ENCODE measurements at places on chromosomes 11 and 22.

DNA sequence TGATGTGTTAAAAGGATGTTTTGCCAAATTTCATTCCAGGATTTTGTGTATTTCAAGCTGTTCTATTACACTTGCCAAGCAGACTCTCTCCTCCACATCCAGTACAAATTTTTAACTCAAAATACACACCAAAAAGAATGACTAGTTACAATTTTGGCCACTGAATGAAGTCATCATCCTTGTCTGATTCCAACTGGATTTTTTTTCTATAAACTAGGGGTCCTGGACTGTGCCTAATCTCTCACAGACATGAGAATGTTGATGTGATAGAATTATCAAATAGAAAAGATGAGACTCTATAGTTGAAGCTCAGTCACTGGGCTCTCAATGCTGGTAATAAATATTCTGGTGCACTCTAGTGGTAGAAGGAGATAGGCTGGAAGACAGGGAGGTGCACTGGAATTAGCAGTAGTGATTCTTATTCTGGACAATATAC lies 85.8 kb downstream of the FANCF start:
- DNase-seq, result peak; percentile 52

DNA sequence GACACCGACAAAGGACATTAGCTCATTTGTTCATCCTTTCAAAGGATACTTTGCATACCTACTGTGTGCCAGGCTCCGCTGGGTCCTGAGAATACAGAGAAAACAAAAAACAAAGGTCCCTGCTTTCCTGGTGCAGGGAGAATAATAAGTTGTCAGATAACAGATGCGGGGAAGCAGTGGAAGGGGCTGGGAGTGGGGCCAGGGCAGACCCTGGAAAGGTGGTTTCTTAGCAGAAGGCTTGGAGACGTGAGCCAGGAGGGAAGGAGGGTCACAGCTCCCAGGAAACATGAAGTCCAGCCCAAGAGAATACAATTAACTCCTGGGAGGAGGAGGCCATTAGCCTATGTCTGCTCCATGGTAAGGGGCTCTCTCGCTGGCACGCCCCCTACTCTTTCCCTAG lies 9.8 kb upstream of the ANO1 start:
- no peak for DNase-seq

GRCh38 chr11:132734217-132734616 lies 798.1 kb downstream of the OPCML start:
- no peak for DNase-seq

DNA sequence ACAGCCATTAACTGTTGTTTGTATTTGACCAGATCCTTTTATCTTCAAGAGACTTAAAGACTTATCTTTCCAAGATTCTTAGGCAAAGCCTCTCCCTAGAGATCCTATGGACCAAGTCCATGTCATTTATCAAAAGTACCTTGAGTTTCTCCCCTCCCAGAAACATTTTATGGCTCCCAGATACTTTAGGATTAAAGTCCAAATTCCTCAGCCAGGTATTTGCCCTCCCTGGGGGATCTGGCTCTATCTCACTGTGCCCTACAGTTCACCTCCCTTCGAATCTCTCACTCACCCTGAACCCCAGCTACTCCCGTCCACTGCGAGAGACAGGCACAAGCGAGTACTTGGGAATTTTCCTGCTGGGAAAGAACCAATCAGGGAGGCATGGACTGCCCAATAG lies 11.9 kb downstream of the MS4A8 start:
- no peak for DNase-seq

- no peak for DNase-seq
Measured at GRCh38 chr22:25845985-25846745, 104.2 kb downstream of the MYO18B start.

GRCh38 chr11:74784726-74785125 lies 36.1 kb downstream of the RNF169 start:
- DNase-seq, result no peak

- no peak for DNase-seq
Measured at GRCh38 chr22:26404851-26405421, 24.1 kb upstream of the ASPHD2 start.

DNA sequence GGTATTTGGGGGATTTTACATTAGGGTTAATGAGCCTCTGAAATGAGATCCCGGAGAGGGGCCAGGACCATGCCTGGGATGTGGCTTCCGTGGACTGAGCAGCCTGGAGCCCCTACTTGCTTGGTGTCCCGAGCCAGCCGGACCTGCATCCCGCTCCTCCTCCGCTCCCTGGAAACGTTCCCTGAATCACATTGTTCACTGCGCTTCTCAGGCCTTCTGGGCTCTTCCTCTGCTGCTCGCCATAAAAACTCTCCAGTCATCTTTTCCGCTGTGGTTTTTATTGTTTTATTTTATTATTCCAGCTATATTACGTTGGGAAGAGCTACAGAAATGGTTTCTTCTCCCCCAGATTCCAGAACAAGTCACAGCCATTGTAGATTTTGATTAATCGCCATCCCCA lies 13.3 kb upstream of the KCNQ1OT1 start:
- DNase-seq, result no peak

- no peak for DNase-seq
Measured at GRCh38 chr11:97356144-97356543, 966.3 kb downstream of the JRKL start.

- no peak for DNase-seq
Measured at GRCh38 chr11:15870911-15871310, 485.4 kb downstream of the SOX6 start.

DNA sequence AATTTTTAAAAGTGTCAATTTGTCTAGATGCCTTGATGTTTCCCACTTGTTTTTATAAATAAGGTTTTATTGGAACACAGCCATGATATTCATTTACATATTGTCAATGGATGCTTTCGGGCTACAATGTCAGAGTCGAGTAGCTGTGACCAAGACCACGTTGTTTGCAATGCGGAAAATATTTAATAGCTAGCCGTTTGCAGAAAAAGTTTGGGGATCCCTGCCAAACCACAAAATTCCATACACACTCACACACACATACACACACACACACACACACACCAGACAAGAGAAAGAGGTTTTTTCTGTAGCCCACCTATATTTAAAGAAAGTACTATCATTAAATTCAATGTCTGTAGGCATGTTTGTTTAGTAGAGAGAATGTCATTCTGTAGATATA lies 58.3 kb downstream of the TYR start:
- no peak for DNase-seq

GRCh38 chr11:3197878-3198528 lies 20.6 kb downstream of the MRGPRG start:
- no peak for DNase-seq

- no peak for DNase-seq
Measured at GRCh38 chr11:10477690-10478046, 22.6 kb downstream of the AMPD3 start.

DNA sequence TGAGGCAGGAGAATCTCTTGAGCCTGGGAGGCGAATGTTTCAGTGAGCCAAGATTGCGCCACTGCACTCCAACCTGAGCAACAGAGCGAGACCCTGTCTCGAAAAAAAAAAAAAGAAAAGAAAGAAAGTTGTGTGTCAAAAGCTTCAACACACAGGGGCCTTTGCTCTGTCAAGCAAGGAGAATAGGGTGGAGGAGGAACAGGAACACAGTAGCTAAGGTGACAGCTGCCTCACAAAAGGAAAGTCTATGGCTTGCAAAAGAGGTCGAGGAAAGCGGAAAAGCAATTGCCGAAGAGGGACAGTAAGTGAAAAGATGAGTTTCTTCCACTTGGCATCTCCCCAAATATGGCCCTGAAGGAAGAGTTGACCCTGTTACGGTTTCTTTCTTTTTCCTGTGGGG lies 26.5 kb upstream of the TMA7B start:
- no peak for DNase-seq

- peak; percentile 41 for DNase-seq
Measured at GRCh38 chr11:61917334-61918109, at the start of gene RAB3IL1. TSS of gene RAB3IL1 (minus strand) at chr11:61917566. CDS start at chr11:61917367, 199 bp downstream.

DNA sequence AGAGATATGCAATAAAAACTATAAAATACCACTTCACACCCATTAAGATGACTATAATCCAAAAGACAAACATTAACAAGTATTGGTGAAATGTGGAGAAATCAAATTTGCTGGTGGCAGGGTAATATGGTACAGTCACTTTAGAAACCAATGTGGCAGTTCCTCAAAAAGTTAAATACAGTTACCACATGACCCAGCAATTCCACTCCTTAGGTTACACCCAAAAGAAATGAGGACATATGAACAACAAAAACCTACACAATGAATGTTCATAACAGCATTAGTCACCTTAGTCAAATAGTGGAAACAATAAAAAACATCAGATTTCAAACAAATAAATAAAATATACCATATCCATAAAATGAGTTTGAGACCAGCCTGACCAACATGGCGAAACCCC lies 52.6 kb downstream of the RDX start:
- DNase-seq, result no peak

GRCh38 chr22:38638216-38638615 lies 18.0 kb downstream of the FAM227A start:
- no peak for DNase-seq

DNA sequence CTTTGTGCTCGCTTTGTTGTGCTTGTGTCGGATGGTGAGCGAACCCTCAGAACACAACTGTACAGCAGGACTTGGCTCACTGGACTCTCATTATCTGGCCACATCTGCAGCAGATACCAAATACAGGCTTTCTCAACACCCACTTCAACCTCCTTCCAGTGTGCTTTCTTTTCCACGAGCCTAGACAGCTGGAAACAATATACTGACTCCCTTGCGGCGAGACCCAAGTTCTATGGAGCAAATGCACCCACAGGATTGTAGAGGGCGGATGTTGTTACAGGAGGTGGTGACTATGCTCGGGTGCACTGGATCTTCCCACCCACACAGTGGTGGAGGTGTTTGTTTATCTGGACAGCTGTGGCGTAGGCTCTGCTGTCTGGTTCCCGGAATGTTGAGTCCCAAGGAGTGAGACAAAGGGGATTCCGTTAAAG lies 204.3 kb downstream of the TENM4 start:
- no peak for DNase-seq

- DNase-seq, result no peak
Measured at GRCh38 chr11:120052196-120052775, 85.6 kb downstream of the TRIM29 start.

DNA sequence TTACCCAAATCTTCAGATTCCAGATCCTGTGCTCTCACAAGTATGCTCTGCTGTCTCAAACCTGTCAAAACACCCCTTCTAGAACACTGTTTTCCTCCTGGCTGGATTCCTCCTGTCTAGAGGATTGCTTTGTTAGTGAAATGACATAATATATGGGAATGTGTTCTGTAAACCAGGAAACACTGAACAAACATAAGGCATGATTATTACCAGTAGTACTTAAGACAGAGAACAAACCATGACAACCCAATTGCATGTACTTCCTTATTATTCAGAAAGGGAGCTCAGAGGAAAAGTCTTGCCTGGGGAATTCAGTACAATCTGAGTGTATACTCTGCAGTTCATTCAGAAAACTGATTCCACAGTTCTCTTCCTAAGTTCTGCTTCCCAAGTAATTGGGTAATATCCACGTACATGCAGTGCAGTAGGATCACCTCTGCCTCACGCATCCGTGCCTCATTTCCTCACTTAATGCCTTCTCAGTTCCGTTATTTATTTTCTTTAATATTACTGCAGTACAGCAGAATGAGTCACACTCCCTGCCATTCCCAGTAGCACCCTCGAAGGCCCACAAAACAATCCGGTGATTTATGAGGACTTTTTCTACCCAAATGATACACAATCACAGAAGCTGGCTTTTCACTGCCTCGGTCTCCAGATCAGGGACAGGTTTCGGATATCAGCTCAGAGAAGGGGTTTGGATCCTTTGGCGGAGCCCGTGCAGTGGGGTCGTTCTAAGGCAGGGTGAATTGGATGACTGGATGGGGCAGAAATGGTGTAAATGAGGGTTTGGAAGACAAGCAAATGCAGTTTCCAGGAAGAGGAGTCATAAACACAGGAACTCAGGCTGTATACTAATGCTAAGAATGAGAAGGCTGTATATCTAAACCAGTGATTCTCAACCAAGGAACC lies 896.9 kb downstream of the KCNA4 start:
- peak; percentile 19 for DNase-seq

GRCh38 chr11:128688031-128688713 lies 5.7 kb upstream of the FLI1 start:
- no peak for DNase-seq

- DNase-seq, result no peak
Measured at GRCh38 chr22:26464312-26464711, 19.3 kb downstream of the HPS4 start.

DNA sequence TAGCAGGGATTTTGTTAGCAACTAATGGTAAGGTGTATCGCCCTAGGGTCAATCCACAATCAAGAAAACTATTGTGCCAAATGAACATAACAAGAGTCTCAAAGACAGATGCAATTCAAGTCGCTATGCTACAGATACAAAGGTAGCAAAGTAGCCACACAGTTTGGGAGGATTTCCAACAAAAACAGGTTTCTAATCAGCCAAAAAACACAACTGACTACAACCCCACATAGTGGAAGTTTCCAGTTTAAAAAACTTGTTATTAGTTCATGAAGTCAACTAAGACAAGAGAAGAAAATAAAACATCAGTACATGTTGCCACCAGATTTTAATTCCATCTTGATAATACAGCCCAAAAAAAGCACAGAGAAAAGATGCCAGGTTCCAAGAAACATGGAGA lies 38.0 kb downstream of the MYH9 start:
- no peak for DNase-seq

GRCh38 chr11:77026743-77027142 lies 7.5 kb upstream of the B3GNT6 start:
- DNase-seq, result no peak

DNA sequence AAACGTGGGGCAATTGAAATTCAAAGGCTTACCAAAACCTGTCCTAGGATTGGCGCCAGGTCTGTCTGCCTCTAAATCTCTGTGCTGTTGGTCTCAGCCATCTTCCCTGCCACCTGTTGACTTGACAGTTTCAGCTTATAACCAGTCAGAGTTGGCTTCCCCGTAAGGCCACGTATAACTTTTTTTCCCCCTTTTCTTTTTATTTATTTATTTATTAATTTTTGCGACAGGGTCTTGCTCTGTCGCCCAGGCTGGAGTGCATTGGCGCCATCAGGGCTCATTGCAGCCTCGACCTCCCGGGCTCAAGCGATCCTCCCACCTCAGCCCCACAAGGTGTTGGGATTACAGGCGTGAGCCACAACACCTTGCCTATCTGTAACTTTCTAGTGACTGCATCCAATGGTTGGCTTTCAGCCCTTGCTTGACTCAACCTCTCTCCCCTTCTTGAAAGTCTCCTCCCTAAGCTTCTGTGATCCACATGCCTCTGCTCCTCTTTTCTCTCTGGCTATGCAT lies 1.4 kb upstream of the SYVN1 start:
- DNase-seq, result no peak

Measured in RWPE1 (cell line).